ENCODE measurements at places on chromosomes 13 and 19.

DNA sequence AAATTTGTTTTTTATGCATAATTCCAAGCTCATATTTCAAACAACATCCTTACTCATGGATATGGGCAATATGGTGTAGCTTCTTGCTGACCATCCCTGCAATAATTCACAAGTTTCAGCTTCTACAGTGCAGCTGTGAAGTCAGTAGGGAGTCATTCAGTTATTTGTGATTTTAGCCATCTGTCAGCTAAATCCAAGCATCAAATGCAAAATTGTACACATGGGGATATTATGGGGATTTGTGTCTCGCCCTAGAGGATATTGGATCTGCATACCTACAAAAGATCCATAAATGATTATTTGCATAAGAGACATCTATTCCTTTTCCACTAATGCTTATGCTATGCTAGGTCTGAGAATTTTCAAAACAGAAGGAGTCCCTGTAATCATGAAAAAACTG, 217.9 kb upstream of the SLITRK5 start:
- DNase-seq = no peak

DNA sequence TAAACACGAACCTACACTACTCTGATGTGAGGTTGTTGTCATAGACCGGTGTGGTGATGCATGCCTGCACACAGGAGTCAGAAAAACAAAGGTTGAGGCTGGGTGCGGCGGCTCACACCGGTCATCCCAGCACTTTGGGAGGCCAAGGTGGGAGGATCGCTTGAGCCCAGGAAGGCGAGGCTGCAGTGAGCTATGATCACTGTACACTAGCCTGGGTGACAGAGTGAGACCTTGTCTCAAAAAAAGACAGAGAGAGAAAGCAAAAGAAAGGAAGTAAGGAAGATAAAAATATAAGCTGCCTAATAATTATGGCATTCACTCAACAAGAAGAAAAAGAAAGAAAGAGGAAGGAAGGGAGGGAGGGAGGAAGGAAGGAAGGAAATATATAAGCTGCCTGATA, 9.3 kb downstream of the GP6 start:
- no peak for DNase-seq

DNA sequence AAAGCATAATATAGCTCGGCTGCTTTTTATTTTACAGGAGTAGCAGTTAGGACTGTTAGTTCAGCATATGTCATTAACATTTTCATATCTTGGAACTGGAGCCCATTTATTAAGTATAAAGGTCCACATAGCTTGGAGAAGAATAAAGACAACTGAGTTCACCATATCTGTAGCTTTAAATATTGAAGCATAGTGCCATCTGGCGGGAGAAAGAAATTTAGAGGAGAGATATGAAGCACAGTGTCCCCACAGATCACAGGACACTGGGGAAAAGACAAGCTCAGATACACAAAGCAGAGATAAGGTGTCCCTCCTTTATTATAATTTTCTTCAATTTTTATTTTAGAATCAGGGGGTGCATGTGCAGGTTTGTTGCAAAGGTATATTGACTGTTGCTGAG, 104.7 kb upstream of the FREM2 start:
- DNase-seq = no peak

DNA sequence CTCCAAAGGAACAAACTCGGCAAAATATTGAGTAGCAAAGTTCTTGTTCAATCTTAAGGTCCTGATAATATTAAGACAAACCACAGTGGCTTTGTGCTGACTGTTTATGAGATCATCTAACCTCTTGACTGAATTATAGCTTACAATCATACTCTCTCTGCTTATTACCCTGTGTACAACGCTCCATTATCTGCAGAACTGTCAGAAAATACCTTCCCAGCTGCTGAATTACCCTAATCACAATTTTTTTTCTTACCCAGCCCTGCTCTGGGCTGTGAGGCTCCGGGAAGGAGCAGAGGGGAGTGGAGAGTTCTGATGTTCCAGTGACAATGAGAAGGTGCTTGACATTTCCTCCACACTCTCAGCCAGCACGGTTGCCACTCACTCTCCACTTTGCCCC, 64.8 kb downstream of the DCT start:
- no peak for DNase-seq

- DNase-seq = no peak
Observed at GRCh38 chr13:27192973-27193372, 21.4 kb upstream of the USP12 start.

DNA sequence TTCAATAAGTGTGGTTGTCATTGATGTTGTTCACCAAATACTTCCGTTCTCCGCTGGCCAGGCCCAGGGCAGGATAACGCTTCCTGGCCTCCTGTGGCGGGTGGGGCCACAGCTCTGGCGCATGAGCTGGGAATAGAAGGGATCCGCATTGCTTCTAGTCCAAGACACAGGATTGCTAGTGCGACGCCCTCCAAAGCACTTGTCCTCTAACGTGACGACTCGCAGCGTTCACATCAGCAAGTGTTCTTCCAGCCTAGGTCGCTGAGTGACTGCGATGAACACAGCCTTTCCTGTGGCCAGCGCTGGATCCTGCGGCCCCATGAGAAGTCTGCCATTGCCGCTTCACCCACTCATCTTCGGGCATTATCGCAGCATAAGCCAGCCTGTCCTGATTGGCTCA, 39.4 kb downstream of the VSTM2B start:
- DNase-seq = no peak

- DNase-seq = no peak
Observed at GRCh38 chr19:7699417-7700401, 2.2 kb downstream of the FCER2 start.

DNA sequence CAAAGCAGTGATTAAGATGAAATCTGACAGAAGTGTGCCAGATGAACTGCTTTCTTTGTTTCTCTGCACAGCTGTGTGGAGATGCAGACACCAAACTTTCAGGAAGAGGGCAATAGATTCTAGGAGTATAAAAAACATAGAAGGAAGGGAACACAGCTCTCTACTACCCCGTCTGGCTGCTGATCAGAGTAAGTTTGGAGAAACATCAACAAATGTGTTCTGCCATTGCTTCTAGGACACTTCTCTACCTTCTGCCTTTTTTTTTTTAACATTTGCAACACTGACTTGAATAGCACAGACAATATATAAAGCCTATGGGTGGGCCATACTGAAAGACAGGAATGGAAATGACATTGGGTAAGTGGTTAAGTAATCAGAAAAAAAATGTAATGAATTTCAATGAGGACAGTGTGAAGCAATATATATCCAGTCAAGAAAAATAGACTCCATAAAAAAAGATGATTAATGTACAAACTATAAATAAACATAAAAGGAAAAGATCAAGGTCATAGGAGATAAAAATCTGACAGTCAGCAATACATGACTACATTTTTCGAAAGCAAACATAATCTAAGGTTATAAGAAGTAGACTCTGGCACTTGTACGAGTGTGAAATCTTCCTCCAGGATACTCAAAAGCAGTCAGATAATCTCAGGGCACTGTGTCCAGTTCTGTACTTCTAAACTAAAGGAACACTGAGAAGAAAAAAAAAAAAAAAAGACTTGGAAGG, 21.4 kb downstream of the NUFIP1 start:
- DNase-seq = no peak

- DNase-seq = no peak
Observed at GRCh38 chr13:93708308-93709075, 481.9 kb downstream of the GPC6 start.

DNA sequence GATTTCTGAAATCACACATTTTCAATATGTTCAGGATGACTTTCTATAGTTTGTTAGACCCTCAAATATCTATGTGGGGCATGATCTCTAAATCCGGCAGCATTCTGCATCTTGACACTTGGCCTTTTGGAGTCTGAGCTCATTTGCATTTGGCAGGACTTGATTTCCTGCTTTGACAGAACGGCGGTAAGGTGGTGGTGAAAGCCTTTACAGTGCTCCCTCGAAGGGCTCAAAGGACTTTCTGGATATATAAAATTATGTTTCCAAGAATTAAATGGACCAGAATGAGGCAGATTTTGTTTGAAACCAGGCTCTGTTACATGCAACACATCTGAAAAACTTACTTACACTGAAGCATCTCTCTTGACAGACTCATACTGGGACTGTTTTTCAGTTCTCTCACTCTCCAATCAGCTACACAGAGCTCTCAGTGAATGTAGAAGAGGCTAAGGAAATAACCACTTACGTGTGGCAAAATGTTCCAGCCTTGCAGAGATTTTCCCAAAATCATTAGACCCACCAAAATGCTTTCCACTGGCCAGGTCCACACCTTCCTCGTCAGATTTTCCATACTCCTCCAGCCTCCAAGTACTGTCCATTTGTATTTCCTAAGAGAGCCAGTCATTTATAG, 207.2 kb downstream of the SPRY2 start:
- DNase-seq = no peak

GRCh38 chr19:16920816-16921529, 32.2 kb downstream of the F2RL3 start:
- no peak for DNase-seq

DNA sequence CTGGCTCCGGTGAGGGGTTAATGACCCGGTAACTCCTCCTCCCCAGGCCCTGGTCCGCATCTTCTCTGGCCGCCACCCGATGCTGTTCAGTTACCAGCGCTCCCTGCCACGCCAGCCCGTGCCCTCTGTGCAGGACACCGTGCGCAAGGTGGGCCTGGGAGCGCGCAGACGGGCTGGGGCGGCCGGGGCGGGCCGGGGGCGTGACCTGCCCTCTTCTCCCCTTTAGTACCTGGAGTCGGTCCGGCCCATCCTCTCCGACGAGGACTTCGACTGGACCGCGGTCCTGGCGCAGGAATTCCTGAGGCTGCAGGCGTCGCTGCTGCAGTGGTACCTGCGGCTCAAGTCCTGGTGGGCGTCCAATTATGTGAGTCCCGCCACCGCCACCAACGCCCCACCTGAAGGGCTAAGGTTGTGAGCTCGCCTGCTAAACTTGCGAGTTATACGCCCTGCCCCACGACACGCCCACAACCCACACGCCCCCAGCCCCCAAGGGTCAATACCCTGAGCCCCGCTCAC, 10.4 kb downstream of the CPT1C start:
- no peak for DNase-seq

DNA sequence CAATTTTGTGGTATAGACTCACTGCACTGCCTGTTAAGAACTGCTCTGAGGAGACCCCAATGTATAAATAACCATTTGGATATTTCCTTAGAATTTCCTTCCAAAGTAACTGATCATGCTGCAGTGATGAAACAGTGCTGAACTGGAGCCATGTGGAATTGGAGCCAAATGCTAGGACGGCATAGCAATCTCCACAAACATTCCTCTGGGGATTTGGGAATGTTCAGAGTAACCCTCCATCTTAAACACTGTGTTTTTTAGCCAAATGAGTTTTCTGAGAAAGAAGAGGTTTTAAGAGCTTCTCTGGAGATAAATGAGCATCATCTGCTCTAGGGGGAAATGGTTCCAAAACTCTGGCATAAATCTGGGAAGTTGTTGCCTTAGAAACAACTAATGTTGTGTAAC, 98.2 kb downstream of the OLFM4 start:
- DNase-seq = no peak

DNA sequence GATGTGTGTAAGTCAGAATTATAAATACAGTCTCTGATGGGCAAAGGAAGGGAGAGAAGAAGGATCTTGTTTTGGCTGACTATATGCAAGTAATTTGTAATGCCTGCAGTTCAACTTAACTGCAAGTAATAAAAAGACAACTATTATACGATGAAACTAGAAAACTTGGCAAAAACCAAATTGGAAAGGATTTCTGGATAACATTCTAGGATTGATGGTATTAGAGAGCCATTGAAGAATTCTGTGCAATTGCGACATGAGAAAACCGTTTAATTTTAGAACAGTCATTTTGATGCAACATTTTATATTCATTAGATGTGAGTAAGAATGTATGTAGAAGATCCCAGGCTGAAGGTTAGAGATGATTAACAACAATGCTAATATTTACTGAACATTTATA, 1334.1 kb downstream of the EFNB2 start:
- DNase-seq = no peak

DNA sequence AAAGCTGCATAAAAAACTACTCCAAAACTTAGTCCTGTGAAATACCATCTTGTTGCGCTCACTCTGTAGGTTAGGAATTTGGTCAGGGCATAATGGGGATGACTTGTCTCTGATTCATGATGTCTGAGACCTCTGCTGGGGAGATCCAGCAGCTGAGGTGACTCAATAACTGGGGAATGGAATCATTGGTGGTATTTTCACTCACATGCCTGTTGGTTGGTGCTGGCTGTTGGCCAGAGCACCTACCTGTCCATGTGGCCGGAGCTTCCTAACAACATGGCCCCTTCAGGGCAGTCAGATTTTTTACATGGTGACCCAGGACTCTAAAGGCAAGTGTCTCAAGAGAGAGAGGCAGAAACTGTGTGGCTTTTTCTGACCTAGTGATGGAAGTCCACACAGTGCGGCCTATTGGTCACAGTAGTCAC, 7.4 kb upstream of the ESD start:
- no peak for DNase-seq

DNA sequence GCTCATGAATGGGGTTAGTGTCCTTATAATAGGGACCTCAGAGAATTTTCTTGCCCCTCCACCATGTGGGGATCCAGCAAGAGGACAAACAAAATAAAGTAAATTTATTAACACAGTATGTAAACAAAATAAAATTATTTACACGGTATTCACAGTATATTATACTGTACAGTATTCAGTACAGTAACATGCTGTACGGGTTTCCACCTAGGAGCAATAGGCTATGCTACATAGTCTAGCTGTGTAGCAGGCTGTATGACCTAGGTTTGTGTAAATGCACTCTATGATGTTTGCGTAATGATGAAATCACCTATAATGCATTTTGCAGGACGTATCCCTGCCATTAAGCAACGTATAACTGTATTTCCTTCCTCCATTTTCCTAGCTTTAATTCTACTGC, 11.8 kb upstream of the DIAPH3 start:
- DNase-seq = no peak

DNA sequence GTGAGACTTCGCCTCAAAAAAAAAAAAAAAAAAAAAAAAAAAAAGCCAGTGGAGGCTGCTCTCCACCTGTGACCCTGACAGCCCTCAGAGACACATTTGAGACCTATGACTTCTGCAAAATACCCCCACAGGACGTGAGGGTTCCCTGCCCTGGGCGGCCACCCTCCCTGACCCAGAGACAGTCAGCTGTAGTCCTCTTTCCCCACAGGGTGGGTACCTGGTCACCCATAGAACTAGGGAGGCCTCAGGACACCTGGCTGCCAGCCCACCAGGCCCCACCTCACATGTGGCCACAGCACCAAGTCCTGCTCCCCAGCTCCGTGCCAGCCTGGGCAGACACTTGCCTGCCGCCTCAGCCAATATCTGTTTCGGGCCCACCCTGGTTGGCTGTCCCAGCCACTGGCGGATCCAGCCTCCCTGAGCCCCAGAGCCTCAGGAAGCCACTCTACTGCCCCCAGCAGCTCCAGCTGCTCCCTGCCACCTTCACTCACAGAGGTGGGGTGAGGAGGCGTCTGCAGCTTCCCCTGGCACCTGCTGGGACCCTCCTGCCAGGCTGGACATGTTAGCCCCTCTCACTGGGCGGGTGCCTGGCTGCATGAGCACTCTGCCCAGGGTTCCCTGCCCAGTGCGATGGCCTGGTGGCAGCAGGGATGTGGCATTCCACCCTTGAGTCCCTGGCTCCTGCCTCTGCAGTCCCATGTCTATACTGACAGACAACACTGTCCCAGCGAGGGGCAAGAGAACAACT, 6.9 kb downstream of the MKNK2 start:
- DNase-seq = no peak

All from stimulated activated CD4-positive, alpha-beta T cell treated with anti-CD3 and anti-CD28 coated beads, Interleukin-15, amount 100 ng/mL, for 48 hours (primary cell).